ENCODE measurements at places on chromosomes 6 and 20.

DNA sequence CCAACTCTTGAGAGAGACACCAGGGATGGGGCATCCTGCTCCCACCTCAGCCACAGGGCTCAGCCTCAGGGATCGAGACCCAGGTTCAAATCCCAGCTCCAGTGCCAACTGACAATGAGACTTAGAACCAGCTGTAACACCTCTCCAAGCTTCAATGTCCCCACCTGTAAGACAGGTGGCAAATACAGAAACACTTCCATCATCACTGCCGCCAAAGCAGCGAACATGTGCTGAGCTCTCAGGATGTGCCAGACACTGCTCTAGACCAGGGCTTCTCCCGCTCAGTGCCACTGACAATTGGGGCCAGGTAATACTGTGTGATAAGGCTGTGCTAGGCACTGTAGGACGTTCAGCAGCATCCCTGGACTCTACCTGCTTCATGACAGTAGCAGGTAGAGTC is 22.1 kb downstream of the PREX1 start:
- no peak for DNase-seq

- no peak for DNase-seq
Measured at GRCh38 chr6:166565084-166565967, 21.2 kb downstream of the RAMACL start.

DNA sequence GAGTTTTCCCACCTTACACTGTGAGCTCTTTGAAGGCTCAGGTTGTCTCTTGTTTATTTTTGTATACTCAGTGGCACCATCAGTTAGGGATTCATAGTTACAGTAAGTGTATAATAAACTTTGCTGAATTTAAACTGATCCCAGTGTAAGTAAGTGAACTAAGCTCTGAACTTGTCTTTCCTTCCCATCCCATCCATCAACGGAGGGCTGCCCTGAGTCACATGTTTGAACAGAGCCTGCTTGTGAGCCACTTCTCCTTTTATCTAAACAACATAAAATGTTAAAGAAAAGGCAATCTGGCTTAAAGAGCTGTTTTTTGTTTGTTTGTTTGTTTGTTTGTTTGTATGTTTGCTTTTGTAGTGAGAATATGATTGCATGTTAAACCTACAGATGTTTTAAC is 185.7 kb upstream of the MARCKS start:
- DNase-seq, result no peak

- DNase-seq, result no peak
Measured at GRCh38 chr6:98215531-98215930, 618.8 kb upstream of the POU3F2 start.

DNA sequence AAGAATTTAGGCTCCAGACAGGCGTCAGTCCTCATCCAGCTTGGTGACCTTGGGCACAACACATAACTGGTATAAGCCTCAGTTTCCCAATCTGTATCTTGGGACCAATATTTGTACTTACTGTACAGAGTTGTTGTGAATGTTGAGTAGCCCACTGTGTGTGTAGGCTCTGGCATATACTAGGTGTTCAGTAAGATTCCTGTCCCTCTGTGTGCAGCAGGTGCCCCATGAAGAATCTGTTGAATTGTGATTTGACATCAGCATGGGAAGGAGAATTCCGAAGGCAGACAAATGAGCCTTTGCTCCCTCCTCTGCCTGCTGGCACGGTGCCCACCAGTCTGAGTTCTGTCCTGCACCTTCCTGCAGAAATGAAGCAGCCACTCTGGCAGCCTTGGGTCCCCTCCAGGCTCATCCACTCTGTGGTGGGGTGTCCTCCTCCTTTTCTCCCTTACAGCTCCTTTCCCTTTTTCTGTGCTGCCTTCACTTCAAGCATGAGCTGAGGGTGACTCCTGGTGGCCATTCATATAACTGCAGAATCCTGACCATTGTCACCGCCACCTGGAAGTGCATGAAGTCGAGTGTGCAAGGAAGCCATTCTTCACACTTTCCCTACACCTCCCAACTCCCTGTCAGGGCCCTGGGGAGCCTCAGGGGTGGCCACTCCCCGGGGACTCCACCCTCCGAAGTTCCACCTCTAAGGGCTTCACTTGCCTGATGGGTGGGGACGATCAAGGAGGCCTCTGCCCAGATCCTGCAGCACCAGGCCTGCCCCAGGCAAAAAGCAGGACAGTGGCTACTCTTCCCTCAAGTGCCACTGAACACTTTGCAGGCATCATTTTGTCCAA is 48.2 kb downstream of the MRPL14 start:
- peak; percentile 79 for DNase-seq

DNA sequence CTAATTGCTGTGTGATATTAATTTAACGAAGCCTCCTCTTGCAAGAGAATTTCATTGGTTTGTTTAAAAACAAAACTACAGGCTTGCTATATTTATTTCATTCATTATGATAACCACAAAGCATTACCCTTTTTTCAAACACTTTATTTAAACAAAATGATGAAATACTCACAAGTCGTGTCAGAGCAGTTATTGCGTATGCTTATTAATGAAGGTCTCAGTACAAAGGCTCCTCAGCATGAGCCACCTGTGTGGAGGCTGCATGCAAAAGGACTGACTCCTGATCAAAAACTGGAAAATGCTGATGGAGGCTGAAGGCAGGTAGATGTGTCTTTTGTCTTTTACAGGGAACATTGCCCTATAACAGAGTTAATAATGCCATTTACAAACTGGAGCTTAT is 130.5 kb downstream of the CRYBG1 start:
- no peak for DNase-seq

DNA sequence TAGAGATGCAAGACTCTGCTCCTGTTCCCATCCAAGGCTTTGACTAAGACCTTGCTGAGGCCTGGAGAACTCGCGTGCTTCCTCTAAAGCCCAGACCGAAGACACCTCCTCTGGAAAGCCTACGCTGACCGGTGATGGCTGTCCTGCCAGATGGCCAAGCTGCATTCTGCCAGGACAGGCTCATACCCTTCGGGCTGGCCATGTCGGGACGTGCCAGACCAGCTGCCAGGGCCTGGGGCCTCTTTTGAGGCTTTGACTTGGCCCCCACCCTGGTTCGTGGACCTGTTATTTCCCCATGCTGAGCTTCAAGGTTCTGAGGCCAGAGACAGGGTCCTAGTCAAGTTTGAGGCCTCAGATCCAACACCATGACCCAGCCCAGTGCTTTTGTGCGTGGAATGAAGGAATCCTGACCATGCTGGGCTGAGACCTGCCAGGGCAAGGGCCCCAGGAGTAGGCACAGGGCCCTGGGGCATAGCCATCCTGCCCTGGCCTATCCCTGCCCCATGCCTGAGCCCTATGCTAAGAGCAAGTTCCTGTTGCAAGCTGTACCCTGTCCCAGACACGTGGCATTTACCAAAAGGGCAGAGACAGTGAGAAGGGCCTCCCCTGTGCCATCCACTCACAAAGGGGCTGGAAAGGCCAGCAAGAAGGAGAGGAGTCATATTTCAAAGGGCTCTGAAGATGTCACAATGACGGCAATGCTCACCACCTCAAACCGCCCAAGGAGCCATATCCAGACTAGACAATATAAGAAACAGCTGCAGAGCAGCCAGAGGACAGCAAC is 42.8 kb downstream of the MRPL14 start:
- DNase-seq, result no peak

- no peak for DNase-seq
Measured at GRCh38 chr6:148269386-148269785, 73.3 kb upstream of the SASH1 start.

DNA sequence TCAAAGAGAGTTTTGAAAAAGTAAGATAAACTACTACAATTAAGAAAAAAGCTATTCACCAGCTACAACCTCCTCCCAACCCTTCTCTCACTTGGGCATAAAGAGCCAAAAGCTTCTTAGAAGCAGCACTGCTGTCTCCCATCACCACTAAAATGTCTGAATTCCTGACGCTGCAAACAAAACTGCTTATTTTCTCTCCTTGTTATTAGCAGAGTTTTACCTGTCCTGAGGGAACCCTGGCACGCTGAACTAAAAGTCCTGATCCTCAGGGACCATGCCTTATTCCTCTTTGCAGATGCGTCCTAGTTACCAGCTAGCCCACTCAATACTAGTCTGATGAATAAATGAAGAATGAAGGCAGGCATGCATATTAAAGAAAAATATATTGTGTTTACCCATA is 1.1 kb downstream of the HACE1 start:
- no peak for DNase-seq

- no peak for DNase-seq
Measured at GRCh38 chr20:62671765-62672164, 29.5 kb downstream of the SLCO4A1 start.

DNA sequence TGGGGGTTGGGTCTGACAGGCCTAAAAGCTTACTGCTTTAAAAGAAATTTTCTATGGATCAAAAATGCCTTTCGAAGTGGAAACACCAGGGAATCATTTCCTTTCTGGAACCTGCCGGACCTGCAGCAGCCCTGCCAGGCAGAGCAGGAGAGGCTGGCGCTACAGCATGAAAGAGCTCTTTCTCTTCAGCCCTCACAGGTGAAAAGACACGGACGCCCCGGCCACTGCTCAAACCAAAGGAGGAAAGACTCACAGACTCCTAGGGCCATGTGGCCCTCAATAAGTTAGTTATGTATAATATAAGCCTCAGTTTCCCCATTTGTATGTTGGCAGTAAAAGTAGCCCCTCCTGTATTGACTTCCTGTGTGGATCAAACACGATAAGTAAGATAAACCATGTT is 8.3 kb downstream of the SCML4 start:
- no peak for DNase-seq

DNA sequence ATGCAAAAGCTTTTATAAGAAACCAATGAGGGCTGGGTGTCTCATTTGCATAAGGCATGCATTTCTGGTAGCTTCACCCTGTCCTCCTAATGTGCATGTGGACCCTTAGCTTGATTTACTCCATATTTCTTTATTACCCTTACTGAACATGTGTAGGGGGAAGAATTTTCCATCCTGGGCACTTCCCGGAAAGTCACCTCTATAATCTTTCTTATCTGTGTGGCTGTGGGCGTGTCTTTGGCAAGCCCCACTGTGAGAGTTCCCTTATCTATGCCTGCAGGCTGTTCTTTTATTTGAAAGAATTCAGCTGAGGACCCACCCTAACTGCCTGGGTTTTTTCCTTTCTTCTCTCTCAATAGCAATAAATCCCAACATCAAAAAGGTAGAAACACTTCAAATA is 627.8 kb downstream of the DOK5 start:
- DNase-seq, result no peak

DNA sequence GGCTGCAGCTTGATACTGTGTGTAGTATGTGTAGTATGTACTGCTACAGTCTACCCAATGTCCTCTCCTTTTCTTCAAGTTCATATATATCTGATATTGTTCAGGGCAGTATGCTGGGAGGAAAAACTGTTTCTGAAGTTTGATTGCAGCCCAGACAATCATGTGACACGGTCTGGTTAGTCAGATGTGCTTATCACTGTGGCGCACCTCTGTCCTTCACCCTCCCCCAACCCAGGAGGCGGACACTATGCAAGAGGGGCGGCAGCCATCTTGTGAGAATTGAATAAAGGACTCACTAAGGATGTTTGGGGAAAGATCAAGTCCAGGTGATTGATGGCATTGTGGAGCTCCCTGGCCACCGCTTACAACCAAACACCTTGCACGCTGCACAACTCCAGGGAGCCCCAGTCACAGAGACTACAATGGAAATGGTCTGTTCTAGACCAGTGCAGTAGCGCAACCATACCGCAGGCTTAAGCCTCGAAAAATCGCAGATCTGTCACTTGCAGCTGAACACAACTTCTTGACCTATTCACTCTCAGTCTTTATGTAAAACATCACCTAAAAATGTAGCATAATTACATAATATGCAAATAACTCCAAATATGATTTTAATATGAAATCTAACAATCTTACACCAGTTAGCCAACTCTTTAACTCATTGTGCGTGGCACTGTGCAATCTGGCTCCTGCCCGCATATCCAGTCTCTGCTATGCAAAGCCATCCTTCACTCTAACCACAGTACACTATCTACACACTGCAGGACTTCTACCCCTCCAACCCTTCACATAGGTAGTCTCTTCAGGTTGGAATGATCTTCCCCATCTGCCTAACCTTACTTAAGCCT is 79.3 kb downstream of the VGLL2 start:
- no peak for DNase-seq

- DNase-seq, result no peak
Measured at GRCh38 chr6:84411060-84411629, 183.7 kb upstream of the CEP162 start.

GRCh38 chr20:41395667-41396664 is 29.3 kb upstream of the EMILIN3 start:
- no peak for DNase-seq

DNA sequence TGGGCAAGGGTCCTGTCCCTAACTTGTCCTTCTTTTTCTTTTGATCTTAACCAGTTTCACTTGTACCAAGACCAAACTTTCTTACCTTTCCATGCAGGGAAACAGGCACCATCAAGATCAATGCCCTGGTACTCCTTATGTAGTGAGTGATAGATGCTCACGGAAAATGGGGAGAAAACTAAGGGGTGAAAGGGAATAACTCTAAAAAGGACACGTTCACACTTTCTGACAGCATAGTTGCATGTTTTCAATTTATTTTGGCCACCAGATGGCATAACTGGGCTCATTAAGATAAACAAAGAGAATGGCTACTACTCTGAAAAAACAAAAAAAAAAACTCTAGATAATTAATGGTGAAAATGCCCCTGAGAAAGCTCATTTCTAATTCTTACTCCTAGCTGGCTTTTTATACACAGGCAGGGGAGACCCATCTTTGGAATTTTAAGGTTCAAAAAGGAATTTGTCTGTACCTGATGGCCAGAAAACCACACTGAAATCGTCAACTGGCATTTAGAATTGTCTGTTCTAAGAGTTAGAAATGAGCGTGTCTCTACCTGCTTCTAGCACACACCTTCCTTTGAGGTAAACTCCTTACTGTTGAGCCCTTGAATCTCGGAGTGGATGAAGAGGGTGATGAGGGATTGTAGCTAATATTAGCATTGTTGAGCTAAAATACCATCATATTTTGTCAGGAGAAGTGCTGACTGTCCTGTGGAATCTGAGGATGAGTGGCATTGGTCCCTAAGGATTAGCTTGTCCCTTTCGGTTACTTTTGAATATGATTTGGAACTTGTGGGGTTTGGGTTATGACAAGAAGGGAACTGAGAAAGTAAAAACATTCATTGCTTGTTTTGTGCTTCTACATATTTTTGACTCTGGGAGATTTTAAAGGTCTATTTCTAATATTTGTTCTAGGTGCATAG is 62.2 kb upstream of the DDR1 start:
- DNase-seq, result no peak

DNA sequence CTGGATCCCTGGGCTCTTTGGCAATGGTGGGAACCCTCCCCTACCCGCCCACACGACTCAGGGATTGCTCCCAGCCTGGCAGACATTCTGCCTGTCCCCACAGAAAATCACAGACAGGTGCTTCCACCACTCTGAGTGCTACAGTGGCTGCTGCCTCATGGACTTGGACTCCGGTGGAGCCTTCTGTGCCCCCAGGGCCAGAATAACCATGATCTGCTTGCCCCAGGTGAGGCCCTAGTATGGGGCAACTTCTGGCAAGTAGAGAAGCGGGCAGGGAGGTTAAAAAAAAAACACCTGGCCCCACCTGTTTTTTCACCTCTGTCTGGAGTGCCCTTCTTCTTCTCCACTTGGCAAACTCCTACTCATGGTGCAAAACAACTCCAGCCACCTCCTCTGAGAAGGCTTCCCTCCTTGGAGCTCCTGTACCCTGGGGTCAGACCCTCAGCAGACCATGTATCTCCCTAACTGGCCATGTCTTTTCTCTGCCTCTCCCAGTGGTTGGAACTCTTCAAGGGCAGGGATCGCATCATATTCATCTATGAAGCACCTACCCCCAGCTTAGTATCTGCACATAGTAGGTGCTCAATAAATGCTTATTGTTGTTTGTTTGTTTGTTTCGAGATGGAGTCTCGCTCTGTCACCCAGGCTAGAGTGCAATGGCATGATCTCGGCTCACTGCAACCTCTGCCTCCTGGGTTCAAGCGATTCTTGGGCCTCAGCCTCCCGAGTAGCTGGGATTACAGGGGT is 1.1 kb downstream of the CLPSL2 start:
- DNase-seq, result no peak

GRCh38 chr20:62219101-62219991 is 732 bp downstream of the HRH3 start:
- DNase-seq, result no peak
